ENCODE measurements at places on chromosomes 5 and 9.
A peak's percentile ranks its signal among the peaks of the same experiment; 100 is the strongest.

DNA sequence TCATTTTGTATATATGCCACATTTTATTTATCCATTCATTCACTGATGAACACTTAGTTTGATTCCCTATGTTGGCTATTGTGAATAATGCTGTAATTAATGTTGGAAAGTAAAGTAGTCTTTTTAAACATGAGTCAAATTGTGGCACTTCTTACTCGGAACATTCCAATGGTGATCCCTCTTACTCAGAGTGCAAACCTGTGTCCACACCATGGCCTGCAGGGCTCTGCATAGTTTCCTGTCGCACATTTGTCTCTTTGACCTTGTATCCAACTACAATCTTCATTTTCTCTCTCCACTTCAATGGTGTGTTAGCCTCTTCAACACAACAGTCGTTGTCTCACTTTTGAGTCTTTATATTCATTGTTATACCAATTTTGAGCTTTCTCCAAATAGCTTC, 98.1 kb upstream of the PAPPA start:
- DNase-seq: no peak

- no peak for DNase-seq
Measured at GRCh38 chr5:68405784-68406743, 190.5 kb downstream of the PIK3R1 start.

GRCh38 chr9:126957687-126958053, 43.1 kb downstream of the RALGPS1 start:
- no peak for DNase-seq

- no peak for DNase-seq
Measured at GRCh38 chr5:109239456-109239855, 170.3 kb downstream of the PJA2 start.

DNA sequence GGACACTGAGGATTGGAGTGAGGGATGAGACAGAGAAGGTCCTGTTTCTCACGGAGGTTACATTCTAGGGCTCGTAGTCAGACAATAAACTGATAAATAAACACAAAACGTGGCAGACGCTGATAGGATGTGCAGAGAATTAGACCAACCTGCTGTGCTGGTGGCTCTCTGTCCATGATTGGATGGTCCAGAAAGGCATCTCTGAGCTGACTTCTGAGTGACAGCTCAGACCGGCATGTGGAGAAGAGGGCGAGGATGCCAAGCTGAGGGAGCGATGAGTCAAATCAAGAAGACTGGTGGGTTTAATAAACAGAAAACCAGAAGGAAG, 132.3 kb upstream of the TAF11L2 start:
- no peak for DNase-seq

DNA sequence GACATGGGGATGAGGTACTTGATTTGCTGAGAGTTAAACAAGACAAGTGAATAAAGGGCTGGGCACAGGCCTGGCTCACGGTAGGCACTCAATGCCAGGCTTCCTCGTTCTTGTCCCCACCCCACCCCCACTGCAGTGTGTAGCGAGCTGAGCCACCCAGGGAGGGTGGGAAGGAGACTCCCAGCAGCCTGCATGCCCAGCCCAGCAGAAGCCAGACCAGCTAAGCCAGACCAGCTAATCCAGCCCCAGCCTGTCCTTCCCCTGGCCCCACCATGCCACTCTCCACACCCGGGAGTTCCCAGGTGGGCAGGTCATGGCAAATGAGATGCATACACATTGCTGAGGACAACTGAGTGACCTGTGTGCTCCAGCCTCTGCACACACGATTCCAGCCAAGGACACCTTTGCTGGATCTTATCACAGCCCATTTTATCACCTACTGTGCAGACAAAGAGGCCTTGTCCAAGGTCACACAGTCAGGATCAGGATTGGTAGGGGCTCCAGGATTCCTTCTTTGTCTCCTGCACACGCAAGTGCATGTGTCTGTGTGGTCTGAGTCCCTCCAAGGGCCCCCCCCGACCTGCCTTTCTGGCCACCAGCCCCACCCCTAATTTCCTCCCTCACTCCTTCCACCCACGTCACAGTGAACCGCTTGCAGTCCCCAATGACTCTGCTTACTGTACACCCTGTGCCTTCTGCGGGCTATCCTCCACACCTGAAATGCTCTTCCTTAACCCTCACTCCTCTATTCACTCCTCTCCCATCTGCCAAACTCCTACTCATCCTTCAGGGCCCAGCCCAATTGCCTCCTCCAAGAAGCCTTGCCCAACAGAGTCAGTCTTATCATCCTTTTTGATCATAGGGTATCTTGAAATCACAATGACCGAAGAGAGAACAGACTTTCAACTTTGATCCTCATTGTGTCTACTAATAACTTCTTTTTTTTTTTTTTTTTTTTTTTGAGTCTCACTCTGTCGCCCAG, 26.6 kb downstream of the DUSP1 start:
- DNase-seq: no peak

DNA sequence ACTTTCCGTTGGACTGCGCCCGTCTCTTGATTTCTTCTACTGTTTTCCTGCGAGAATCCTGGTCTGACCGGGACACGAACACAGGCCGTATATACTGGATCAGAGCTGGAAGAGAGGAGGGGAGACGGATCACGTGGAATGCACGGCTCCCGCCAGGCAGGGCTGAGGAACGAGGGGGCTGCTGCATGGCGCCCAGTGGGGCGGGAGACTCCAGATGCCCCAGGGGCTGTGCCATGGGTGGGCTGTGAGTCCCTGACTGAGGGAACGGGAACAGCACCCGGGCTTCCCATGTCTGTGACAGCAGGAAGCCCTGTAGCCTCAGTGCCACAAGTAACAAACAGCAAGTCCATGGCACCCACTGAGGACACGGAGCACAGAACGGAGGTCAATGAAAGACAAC, 34.0 kb downstream of the LPCAT1 start:
- DNase-seq: no peak

GRCh38 chr5:81250004-81250403, 16.9 kb downstream of the CKMT2 start:
- DNase-seq: no peak

DNA sequence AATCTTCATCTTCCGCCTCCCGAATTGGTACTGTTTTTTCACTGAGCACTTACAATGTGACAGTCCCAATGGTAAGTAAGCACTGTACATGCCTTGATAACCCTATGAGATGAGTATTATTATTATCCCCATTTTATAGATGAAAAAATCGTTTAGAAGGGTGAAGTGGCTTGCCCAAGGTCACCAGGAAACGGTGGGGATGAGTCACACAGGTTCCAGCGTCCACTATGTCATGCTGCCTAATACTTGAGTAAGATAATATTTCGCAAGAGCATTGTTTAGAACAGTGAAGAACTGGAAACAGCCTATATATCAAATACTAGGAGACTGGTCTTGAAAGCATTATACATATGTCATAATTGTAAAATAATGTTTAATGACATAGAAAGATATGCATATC, 12.9 kb downstream of the HAND1 start:
- DNase-seq: no peak

GRCh38 chr9:77883846-77884771, 147.5 kb downstream of the GNAQ start:
- DNase-seq: no peak

GRCh38 chr9:137478962-137479861, 20.1 kb upstream of the NSMF start:
- no peak for DNase-seq

- DNase-seq: no peak
Measured at GRCh38 chr9:114284316-114285060, 38.4 kb upstream of the ORM1 start.

DNA sequence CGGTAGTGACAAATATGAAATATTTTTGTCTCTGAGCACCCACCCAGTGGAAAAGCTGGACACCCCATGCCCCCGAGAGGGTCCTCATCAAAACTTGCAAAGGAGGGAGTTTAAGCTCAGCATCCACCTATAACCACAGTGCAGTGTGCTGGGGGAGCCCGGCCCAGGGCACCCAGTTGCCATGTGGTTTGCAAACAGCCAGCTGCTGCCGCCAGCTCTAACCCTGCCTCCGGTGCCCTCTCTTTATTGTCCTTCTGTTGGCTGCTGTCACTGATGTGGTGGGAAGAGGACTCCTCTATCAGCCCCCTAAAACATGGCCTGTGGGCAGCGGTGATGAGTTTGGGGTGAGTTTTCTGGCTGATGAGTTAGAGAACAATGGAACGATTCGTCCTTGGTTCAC, 160.9 kb upstream of the MVB12B start:
- DNase-seq: no peak

GRCh38 chr5:71587766-71588532, 809 bp downstream of the MCCC2 start:
- peak; percentile 14 for DNase-seq

GRCh38 chr5:111163000-111163399, 61.2 kb upstream of the CAMK4 start:
- DNase-seq: no peak

GRCh38 chr9:116156621-116157314, 3.2 kb downstream of the PAPPA start:
- DNase-seq: no peak

- peak; percentile 6 for DNase-seq
Measured at GRCh38 chr5:123518111-123518510, 6.1 kb downstream of the CSNK1G3 start.

- DNase-seq: peak; percentile 75
Measured at GRCh38 chr5:138459311-138459933, 5.9 kb upstream of the EGR1 start.

DNA sequence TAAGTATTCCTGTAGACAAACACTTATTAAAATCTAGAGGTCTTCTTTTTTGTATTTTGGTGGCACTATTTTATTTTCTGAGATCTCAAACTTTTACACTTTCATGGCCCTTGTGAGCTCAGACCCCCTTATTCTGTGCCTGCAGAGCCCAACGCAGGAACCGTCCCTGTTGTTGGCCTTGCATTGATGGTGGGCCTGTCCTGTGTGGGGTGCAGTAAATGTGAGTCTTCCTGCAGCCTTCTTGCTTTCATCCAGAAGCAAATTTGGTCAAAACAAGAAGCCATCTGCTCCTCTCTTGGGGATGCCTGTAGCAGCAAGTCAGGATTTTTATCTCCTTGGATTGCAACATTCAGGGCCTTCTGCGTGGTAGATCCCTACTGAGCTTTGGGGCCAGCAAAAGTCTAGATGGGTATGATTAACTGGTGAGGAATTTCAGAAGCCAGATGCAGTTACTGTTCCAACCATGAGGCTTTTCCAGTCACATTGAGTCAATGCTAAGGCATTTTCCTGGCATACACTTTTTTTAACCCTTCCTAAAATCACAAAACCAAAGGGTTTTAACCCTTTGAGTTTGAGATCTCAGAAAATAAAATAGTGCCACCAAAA, 31.7 kb downstream of the BASP1 start:
- DNase-seq: no peak

DNA sequence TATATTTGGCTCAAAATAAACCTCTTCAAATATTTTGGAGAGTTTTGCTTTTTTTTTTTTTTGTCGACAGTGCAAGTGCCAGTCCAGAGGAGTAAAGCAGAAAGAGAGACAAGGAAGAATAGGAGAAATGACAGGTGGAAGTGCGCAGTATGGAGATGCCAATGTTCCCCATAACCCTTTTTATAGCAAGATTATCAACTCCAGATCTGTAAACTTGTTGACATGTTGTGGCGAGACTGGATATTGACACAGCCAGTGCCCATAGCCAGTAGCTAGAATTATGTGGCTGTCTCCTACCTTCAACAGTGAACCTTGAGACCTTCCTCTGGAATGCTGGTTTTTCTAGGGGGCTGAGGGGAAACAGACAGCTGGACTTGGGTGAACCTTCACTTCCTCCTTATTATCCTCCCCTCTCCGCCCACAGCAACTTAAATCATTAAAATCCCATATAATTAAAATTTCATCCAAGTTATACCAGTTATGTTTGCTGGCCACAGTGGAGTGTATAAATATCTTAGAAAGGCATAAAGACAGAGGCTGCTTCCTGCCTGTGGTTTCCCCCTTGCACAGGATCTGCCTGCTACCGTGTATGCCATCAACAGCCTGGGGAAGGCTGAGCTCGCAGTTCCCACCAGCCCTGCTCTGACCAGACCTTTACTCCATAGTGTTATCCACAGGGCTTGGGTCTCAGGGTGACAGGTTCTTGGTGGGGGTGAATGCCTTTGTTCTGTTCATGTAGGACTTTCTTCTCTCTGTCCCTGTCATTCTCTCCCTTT, 112.3 kb upstream of the ANKH start:
- DNase-seq: peak; percentile 50

- DNase-seq: no peak
Measured at GRCh38 chr5:109177782-109178181, 232.0 kb downstream of the PJA2 start.

- no peak for DNase-seq
Measured at GRCh38 chr5:174384509-174384947, 339.0 kb downstream of the NSG2 start.
